ENCODE measurements at places on chromosomes 12 and 14.

GRCh38 chr12:55624056-55624455 is 12.6 kb upstream of the OR10P1 start:
- no peak for DNase-seq

DNA sequence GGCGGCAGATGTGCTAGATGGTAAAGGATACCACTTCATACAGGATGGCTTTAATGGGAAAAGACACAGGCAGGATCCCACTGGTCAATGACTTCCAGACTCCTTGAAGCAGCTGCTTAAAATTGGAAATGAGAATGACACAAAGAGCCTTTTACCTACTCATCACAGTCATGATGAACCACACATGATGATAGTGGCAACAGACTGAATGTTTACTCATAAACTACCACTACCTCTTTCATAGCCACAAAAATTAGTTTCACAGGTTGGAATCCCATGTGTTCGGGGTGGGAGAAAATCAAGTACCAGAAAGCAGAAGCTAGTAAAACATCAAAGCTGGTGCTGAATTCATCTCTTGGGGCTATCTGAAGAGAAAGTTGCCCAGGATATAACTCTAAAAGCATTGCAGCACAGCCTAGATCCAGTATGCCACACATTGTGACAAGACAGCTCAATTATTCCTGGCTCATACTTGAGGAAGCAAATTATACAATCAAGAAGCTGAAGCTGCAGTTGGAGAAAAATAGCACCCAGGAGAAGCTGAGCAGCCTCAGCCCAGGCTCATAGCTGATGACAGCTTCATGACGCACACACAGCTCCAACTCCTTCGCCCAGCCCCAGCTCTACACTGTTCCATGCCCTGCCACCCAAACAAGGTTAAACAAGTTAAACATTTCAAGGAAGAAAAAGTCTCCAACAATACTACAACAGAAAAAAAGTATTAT is 29.0 kb upstream of the C12orf50 start:
- no peak for DNase-seq

DNA sequence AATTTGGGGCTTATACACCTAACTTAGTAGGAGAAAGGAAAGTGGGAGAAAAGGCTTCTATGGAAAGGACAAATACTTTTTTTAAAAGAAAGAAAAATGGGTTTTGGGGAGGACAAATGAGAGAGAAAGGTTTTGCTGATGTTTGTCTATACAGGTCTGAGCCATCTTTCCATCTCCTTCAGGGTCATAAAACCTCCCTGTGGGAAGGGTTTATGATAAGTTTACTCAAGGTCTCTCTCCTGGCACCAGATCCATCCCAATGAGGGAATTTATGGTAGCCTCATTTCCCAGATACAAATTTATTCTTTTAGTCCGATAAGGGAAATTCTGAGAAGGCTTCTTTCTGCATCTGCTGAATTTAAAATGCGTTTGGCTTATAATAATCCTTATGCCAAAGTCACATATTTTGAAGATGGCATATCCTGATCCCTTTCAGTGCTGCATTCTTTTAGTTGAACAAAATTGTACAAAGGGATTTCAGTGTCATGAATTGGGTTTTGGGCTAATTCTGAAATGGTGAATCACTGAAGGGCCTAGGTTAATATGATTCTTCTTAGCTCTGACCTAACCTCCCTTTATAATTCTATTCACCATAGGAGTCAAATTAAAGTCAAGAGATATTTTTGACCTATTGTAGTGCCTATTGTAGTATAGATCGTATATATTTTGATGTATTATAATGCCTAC is 173.5 kb upstream of the DYRK2 start:
- no peak for DNase-seq

DNA sequence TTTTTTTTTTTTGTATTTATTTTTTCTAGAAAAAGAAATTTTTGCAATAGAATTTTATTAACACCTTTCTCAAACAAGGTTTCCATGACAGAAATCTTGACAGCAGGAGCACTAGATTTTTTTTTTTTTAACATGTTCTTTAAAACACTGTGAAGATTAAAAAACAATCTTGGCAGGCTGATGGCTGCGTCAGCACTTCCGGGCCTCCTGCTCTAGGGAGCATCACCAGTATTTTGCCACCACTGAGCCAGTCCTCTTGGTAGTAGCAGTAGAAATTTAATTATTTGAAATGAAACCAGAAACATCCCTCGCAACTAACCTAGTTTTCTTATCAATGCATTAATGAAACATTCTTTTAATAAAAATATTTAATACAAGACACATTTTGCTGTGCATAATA is 99.6 kb downstream of the APAF1 start:
- DNase-seq: no peak

- DNase-seq: no peak
These were observed 14.7 kb upstream of the LIN7A start for GRCh38 chr12:80952443-80952842.

DNA sequence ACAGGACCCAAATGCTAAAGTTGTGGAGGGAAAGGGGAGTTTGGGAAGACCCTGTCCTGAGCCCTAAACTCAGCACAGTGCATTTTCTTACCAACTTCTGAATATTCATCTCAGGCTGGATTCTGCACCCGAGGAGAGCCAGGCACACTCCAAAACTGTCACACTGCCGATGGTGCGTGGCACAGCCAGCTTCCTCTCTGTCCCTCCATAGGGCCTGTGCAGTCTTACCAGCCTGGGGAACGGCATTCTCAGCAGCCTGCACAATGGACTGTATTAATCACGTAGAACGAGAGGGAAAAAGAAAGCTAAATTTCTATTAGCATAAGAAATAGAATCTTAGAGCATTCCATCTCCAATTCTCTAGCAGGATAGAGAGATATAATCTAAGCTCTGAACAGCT is 71.3 kb upstream of the GPATCH2L start:
- DNase-seq: no peak

GRCh38 chr14:105316968-105317510 is 2.5 kb downstream of the PACS2 start:
- no peak for DNase-seq

DNA sequence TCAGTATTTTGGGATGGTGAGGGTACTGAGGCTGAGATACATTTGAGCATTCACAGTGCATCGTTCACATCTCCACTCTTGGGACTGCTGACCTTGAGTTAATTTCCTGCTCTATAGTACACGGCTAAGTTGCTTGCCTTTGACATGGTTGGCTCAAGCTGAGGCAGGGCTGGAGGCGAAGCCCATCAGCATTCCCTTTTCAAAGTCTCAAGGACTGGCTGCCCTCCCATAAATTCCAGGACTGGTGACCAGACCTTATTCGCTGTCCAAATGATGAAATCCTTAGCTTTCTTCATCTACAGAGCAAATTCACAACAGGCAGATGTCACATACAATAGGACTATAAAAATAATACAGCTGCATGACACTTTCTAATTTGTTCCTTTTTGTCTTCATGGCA is 85.9 kb downstream of the SSPN start:
- DNase-seq: no peak

DNA sequence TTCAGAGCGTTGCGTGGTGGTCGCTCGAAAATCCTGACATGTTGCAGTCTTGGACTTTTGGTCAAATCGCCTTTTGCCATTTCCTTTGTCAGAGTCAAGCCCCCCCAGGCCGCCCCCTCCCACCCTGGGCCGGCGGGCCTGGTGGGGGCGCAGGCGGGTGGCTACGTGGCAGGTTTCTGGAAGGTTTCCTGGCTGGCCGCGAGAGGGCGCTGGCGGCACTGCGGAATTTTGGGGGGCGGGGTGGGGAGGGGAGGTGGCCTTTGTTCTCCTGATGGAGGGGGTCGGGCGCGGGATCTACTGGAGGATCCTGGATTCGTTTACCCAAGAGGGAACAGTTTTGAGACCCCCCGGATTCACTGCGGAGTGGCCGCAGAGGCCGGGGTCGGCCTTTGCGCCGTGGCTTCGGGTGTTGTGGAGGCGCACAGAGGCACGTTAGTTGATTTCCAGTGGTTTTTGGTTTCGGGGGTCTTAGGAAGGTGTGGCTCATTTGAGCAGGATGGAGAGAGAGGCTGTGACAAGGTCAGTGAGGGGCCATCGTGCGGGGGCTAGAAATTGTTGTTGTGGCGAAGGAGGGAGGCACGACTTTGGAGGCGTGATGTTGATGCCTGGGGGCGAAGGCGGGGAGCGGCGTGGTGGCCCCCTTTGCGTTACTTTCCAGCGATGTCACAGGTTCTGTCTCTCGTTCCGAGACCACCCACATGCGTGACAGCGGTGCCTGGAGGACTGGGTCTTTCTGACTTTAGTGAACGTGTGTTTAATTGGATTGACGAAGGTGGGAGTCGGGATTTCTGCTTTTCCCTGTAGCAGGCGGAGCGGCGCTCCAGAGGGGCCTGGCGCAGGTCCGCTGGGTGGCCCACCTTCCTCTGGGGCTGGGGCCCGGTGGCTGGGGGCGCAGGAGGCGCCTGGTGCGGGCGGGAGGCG is 1.4 kb downstream of the MEG3 start:
- no peak for DNase-seq

DNA sequence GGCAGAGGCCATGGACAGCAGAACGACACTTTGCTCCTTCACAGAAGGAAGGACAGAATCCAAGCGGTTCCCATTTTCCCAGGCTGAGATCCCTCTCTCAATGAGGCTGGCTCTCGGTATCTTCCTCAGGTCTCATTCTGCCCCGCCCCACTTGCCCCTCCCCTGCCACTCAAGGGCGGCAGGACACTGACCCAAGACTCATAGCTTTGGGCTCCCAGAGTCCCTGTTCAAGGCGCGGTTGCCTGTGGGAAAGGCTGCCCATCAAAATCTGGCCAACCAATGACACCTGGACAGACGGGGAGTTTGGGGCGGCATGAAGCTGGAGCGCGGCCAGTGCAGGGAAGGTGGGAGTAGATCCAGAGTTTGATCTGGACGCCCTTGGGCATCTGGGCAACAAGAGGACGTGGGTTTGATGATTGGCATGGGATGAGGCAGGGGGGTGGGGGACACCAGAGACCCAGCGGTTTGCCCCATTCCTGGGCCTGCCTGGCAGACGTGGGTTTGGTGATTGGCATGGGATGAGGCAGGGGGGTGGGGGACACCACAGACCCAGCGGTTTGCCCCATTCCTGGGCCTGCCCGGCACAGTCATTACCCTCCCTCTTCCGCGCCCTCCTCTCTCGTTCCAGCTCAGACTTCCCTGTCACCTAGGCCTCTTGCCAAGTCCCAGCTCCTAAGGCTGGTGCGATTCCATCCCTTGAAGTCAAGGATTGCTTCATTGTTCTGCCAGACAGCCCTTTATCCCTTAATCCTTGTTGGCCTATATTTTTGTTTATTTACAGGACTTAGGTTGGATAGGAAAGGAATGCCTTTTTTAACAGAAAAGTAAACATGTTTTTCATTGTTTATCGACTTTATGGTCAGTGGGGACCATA is 92.1 kb downstream of the NINJ2 start:
- DNase-seq: no peak

GRCh38 chr14:24171422-24172260 is at the start of gene REC8:
Gene REC8, plus strand, starts transcription at chr14:24172080. Its CDS starts 473 bp downstream, at chr14:24172553.
- no peak for DNase-seq

DNA sequence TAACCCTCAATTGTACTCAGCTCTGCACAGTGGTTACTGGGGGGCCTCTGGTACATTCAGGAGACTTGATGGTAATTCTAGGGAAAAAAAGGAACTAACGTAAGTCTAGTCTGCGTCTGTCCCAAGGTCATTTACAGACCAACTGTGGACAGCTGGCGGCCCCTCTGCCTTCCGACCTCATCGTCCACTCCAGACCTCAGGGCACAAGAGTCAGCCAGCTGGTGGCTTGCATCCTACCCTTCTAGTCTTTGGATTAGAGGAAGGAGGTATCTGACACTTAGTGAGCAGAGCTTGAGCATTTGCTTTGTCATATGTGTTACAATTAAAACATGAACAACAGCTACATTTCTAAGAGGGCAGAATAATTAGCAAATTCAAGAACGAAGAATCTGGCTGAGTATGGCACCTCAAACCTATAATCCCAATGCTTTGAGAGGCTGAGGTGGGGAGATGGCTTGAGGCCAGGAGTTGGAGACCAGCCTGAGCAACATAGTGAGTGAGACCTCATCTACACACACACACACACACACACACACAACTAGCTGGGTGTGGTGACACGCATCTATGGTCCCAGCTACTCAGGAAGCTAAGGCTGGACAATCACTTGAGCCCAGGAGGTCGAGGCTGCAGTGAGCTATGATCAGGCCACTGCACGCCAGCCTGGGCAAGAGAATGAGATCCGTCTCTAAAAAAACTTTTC is 36.5 kb downstream of the SSH1 start:
- DNase-seq: no peak

- peak; percentile 99 for DNase-seq
These were observed 43.0 kb downstream of the NCOR2 start for GRCh38 chr12:124524231-124524925.

DNA sequence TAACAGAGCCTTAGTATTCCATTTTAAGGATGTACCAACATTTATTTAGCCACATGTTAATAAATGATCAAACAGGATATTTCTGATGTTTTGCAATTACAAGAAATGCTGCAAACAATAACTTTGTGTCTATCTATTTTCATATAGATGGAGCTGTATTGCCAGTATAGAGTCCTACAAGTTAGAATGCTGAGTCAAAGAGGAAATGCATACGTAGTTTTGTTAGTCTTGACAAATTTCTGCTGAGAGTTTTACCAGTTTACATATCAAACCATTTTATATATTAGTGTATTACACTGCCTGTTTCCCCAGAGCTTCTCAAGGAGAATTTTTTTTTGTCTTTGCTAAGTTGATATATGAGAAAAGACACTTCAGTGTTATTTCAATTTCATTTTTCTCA is 541.7 kb downstream of the SLC16A7 start:
- no peak for DNase-seq

GRCh38 chr14:90491221-90491885 is 94.5 kb downstream of the CALM1 start:
- DNase-seq: peak; percentile 54
